ENCODE measurements at places on chromosomes 1 and 21. TPM values are rescaled to one million over a fixed set of nuclear protein-coding genes. Genes with fewer than 3 reads are reported as not detected.

RGS13 gene
- total RNA-seq, result not detected

MYOC gene
- not detected for total RNA-seq

TSTD1 gene
- 20.1 TPM for total RNA-seq

FCRL4 gene
- total RNA-seq, result not detected

AQP10 gene
- total RNA-seq, result not detected

C1orf74 gene
- 1.7 TPM for total RNA-seq

SH2D5 gene
- total RNA-seq, result 23.3 TPM

ARMH1 gene
- total RNA-seq, result 2.8 TPM

ATP1A2 gene
- total RNA-seq, result 0.15 TPM

MIXL1 gene
- 0.69 TPM for total RNA-seq

OR10K1 gene
- not detected for total RNA-seq

PODN gene
- total RNA-seq, result 0.23 TPM

RAB42 gene
- 4.2 TPM for total RNA-seq

RAB4A gene
- 73.0 TPM for total RNA-seq

All from Panc1 (cell line).